HS-27A (cell line): ENCODE measurements at places on chromosomes 5 and 9.

DNA sequence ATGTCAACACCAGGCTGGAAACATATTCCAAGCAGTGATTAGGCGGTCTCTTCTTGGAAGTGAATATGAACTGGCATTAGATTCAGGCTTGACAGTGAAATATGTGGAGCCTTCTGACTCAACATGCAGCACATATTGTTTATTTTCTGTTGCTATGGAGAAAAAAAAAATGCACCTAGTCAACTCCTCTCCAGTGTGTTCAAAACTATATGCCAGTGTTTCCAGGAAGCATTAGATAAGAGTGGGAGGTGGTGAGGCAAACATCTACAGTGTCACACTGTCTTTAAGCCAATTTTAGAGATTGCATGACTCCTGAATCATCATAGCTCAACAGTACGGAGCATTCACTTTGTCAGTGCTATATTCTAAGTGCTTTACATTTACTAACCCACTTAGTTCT is 117.9 kb downstream of the HCN1 start:
- no peak for DNase-seq

DNA sequence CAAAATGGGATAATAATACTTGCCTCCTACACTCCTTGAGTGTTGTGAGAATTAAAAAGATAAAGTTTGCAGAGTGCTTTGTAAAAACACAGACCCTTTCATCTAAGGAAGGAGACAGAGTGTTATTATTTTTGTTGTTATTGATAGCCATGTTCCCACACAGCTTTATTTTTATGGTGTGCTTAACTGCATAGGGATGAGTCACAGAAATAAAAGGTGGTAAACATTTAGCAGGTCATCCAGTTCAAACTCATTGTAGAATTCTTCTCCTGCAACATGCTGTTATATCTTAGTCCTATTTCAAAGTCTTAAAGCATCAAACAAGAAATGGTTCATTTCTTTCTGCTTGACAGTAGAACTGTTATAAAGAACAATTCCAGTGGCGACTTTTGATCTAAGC is 367.5 kb upstream of the ACTBL2 start:
- no peak for DNase-seq

DNA sequence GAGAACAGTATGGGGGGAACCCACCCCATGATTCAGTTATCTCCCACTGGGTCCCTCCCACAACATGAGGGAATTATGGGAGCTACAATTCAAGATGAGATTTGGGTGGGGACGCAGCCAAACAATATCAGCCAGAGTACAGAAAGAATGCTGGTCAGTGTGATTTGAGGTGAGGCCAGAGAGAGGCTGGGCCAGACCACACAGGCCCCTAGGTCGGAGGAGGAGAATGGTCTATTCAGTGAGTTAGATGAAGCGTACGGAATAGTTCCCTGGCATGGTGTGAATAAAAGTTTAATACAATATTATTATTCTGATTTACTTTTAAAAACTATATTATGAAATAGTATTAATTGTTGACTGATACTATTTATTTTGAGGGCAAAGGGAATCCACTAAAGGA is 39.7 kb downstream of the PCSK5 start:
- no peak for DNase-seq

DNA sequence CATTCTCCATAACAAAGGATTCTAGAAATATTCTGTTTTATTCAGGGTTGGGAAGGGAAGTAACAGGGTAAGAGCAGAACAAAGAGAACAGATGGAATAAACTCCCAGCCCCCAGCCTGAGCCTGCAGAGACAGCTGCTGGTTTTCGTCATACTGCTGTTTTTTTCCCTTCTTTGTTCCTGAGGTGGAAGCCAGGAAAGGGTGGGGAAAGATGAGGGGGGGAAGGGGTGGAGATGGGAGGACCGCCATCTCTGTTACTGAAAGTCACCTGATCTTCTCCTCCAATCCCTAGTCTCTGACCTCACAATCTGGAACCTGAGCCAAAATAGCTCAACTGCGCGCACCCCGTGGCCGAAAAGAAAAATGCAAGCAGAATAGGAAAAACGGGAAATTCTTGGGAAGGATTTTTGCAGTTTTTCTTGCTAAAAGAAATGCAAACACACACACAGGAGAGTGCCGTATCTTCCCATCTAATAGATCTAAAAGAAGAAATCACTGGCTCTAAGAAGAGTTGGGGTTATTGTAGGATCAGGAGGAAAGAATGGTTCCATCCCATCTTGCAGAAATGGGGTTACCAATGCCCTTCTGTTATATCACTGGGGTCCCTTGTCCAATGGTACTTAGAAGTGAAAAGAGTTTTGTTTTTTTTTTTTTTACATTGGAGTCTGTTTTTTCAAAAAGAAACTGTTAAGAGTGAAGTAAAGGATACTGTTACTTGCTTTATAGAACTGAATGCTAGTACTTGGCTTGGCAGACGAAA is 57.9 kb downstream of the DIAPH1 start:
- DNase-seq = peak; percentile 51

DNA sequence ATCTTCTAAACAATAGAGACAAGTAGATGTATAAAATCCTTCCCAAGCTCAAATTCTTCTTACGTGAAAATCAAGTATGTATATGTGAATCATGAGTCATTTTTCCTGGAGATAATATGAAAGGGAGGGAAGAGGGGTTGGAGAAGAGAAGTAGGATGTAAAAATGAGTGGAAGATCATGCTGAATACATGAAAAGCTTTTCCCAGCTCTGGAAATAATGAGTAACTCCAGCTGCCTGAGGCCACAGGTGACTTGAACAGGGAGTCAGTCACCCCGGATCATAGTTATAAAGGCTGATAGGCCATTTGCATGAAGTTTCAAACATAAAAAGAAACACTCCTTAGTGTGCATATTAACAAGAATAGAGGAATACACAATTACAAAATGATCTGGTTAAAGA is 486.7 kb downstream of the EFNA5 start:
- no peak for DNase-seq

- no peak for DNase-seq
Measured at GRCh38 chr5:73523861-73524260, 25.6 kb downstream of the BTF3 start.
